ENCODE measurements at places on chromosomes 3 and 15.

GRCh38 chr3:126349611-126350501, 7.4 kb downstream of the KLF15 start:
- no peak for DNase-seq

- DNase-seq, result no peak
Measured at GRCh38 chr3:177282119-177282655, 84.9 kb upstream of the TBL1XR1 start.

DNA sequence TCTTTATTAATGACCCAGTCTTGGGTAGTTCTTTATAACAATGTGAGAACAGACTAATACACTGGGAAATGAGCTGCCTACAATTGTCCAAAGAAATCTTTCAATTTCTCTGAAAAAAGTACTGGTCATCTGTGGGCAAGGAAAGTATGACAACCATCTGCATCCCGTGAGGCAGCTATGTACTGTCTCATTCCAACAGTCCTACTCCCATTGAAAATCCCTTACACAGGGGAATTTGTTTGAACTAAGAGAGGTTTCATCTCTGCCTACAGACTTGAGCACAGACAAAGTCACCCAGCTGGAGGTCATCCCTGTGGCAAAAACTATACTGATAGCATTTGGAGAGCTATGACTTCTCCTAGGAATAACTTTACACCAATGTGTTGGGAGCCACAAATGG, 27.1 kb downstream of the SHC4 start:
- DNase-seq, result no peak

DNA sequence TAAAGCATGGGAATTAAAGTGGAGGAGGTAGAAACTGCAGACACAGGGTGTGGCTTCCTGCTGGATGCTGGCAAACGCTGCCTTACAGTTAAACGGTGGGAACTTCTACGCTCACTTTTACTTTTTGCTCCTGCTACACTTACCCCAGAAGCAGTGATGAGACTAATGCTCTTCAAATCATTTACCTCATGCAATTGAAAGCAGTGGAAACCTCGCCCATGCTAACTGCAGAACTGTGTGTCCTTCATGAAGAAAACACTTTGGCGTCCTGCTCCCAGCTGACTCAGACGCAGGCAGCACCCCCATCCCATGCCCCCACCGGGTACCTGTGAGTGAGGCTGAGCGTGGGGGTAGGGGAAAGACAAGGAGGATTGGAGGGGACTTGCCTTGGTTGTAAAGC, 31.8 kb downstream of the UPK1B start:
- no peak for DNase-seq

GRCh38 chr15:96503276-96503675, 172.8 kb downstream of the NR2F2 start:
- DNase-seq, result no peak

GRCh38 chr15:74402337-74402841, 31.4 kb downstream of the SEMA7A start:
- DNase-seq, result no peak

Data from stimulated activated CD4-positive, alpha-beta T cell treated with anti-CD3 and anti-CD28 coated beads, Interleukin-12 subunit alpha, Interleukin-12 subunit beta, amount 100 ng/mL, for 48 hours (primary cell).